ENCODE measurements at places on chromosomes 3 and 15.

GRCh38 chr15:57146506-57147201, 228.2 kb downstream of the TCF12 start:
- DNase-seq = peak; percentile 85

GRCh38 chr3:13161021-13161759, 88.0 kb upstream of the IQSEC1 start:
- no peak for DNase-seq

DNA sequence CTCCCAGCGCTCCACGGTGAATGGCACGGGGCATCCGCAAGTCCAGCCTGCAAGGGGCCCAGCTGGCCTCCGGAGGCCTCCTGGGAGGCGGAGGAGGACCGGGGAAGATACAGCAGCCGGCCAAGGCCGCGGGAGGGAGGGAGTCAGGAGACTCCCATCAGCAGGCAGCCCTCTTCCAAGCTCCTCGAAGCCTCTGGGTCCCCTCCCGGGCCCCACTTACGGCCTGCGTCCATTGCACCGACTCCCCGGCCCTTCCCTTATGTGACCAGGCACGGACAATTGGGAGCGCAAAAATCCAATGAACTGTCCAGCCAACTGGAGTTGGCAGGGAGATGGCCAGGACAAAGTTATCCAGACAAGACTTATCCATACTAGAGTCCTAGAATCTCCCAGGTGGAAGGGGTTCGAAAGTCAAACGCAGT, 668 bp downstream of the MFGE8 start:
- DNase-seq = peak; percentile 79

DNA sequence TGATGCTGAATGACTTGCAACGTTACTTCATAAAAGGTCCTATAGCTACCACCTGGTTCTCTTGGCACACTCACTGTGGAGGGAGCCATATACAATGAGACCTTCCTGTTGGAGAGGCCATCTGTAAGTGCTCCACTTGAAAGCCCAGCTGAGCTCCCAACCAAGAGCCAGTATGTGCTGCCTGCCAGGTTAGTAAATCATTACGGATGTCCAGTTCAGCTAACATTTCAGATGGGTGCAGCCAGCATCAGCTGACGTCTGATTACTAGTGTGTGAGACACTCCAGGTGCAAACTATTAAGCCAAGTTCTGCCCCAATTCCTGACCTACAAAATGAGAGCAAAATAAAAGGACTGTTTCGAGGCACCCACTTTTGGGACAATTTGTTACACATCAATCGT, 274.4 kb upstream of the ROBO2 start:
- DNase-seq = no peak

GRCh38 chr15:68986322-68986721, 28.2 kb upstream of the NOX5 start:
- DNase-seq = no peak

GRCh38 chr15:45157974-45158373, 28.2 kb downstream of the DUOX1 start:
- no peak for DNase-seq

DNA sequence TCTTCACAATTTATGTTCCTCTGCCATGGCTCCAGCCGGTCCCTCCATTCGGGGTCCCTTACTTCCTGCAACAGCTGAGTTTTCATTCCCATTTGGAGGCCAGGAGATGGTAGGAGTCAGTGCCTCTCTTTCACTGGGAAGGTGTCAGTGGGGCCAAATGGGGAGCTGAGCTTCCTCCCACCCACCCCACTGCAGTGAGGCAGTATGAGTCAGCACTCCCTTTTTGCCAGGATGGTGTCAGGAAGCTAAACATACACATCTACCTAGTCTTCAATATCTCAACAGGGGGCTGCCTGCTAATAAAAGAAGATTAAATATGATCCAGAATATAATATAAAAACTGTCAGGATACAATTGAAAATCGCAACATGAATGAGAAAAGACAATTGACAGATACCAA, 12.7 kb upstream of the ACTC1 start:
- no peak for DNase-seq

- DNase-seq = no peak
Observed at GRCh38 chr3:64518496-64518895, 169.3 kb downstream of the ADAMTS9 start.

- DNase-seq = no peak
Observed at GRCh38 chr3:12076031-12076430, 71.8 kb downstream of the SYN2 start.

DNA sequence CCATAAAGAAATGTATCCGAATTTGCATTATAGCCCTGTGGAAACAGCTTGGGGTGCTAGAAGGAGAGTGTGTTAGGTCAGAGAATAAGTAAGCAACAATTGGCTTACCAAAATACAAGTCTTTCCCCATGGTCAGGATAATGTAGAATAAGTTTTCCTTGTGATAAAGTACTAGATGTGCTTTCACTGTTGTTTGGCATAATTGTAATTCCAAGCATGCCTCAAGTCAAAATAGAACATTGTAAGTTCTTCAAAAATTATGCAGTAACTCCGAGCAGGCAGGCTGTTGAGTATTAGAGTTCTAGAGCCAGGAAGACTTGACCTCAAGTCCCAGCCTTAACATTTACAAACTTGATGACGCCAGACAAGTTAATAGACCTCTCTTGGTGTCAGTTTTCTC, 242.0 kb downstream of the TUSC7 start:
- DNase-seq = no peak

GRCh38 chr15:90099868-90100831, 2.1 kb downstream of the IDH2 start:
- peak; percentile 42 for DNase-seq

GRCh38 chr3:43960448-43960840, 269.7 kb downstream of the ABHD5 start:
- peak; percentile 29 for DNase-seq

GRCh38 chr3:10194328-10195071, 29.8 kb downstream of the IRAK2 start:
- DNase-seq = no peak
